ENCODE measurements at places on chromosomes 2 and 18.

- DNase-seq = peak; percentile 10
Observed at GRCh38 chr2:151766437-151767153, 32.3 kb upstream of the NEB start.

GRCh38 chr2:156841321-156841720, 405.1 kb downstream of the GPD2 start:
- DNase-seq = no peak

DNA sequence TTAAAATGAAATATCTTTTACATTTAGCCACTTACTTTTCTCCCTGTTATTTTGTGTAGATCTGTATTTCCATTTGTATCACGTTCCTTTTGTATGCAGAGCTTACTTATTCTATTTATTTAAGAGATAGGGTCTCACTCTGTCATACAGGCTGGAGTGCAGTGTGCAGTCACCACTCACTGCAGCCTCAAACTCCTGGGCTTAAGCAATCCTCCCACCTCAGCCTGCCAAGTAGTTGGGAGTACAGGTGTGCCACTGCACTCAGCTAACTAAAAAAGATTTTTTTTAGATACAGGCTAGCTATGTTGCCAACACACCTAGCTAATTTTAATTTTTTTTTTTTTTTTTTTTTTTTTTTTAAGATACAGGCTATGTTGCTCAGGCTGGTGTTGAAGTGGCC, 10.9 kb downstream of the PTPN18 start:
- no peak for DNase-seq

DNA sequence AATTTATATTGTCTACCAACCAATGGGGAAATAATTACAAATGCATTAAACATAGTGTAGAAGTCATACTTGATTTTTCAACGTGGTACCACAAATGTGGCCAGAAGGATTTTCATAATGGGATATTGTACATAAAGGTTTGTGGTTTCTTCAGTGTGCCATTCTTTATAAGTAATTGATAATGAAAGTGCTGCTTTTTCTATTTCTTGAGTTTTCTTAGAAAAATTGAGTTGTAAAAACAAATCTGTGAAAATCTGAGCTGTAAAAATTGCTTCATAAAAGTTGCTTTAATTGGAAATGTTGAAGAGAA, 103.6 kb downstream of the KYNU start:
- no peak for DNase-seq

- DNase-seq = no peak
Observed at GRCh38 chr18:27839141-27839540, 337.8 kb downstream of the CDH2 start.

DNA sequence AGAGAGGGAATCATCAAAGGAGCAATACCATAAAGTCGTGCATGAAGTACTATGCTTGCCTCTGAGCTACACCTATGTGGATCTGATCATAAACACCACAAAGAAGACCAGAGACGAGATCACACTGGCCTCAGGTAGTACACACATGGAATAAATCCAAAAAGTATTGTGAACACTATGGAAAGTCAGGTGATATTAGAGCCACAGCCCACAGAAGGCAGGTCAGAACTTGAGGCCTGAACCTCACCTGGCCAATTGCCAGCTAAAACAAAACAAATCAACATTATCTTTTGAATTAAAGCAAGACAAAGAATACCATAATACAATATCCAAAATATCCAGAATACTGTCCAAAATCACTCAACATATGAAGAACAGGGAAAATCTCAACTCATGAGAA, 371.1 kb downstream of the NCKAP5 start:
- DNase-seq = no peak

DNA sequence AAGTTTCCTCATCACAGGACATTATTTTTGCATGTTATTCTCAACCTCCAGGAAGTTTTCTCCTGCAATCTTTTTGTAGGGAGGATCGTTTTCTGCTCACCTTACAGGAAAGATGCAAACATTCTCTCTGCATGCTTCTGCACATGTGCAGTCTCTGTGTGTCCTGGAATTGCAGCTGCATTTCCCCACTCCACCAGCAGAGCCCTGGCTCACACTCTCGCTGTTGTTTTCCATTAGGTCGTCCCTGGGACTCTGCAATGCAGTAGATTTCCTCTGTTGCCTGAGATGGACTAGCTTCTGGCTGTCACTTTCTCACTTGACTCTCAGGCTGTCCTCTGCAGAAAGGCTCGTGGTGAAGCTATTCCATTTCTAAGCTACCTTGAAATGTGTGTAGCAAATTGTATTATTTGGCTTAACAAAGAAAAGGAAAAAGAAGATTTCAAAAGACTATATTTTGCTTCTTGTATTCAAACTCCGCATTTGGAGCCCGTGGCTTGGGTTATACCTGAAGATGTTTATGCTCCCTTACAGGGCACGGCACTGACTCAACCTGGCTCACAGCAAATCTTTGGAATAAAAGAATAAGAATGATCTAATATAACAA, 346.7 kb downstream of the RAD51AP2 start:
- no peak for DNase-seq

GRCh38 chr2:165469417-165469816, at the start of gene CSRNP3:
Gene CSRNP3 (plus strand): TSS chr2:165469698. CDS start chr2:165595066, 125,368 bp downstream.
- peak; percentile 83 for DNase-seq

DNA sequence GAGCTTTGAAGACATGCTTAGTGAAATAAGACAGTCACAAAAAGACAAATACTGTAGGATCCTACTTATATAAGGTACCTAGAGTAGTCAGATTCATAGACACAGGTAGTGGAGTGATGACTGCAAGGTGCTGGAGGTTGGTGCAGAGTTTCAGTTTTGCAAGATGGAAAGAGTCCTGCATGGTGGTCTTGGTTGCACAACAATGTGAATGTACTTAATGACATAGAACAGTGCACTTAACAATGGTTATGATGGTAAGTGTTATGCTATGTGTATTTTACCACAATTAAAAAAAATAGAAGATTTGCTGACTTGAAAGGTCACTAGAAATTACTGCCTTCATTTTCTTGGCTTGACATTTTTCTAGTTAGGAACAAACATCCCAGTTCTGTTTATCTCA, 9.5 kb downstream of the CERS6 start:
- no peak for DNase-seq

- DNase-seq = no peak
Observed at GRCh38 chr2:145546091-145546490, 1026.2 kb upstream of the ZEB2 start.

DNA sequence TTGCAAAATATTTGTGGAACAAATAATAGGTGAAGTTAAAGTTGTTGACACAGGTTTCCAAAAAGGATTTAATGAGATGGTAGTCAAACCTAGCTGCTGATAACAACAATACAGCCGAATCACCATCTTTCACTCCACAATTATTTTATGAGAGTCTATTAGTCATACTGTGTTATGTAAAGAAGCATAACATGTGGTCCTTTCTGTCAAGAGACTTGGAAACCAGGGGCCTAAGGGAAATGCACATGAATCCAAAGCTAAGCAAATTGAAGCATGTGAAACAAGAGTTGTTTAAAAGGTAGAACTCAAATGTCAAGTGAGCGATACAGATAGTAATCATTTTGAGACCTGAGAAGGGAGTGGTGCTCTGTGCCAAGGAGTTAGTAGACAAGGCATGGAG, 16.0 kb downstream of the CD28 start:
- DNase-seq = no peak

- no peak for DNase-seq
Observed at GRCh38 chr2:42170619-42171395, 1.7 kb downstream of the EML4 start.

- DNase-seq = no peak
Observed at GRCh38 chr2:233711312-233712008, 1.2 kb upstream of the UGT1A5 start.

DNA sequence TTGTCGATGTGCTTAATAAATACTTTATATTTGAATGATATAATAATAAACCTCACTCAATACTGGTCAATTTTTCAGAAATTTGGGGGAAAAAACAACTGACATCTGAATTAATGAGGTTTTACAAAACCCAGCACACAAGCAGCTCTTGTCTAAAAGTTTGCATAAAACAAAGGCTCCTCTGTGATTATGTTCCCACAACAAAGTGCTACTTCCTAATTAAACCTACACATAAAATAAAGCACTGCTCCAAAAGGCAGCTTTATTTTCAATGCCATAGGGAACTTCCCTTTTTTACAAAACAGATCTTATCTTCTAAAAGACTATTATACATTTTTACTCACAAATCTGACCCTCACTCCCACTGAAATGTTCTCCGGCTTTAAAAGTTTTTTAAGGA, 47.1 kb downstream of the LAMA1 start:
- DNase-seq = no peak

DNA sequence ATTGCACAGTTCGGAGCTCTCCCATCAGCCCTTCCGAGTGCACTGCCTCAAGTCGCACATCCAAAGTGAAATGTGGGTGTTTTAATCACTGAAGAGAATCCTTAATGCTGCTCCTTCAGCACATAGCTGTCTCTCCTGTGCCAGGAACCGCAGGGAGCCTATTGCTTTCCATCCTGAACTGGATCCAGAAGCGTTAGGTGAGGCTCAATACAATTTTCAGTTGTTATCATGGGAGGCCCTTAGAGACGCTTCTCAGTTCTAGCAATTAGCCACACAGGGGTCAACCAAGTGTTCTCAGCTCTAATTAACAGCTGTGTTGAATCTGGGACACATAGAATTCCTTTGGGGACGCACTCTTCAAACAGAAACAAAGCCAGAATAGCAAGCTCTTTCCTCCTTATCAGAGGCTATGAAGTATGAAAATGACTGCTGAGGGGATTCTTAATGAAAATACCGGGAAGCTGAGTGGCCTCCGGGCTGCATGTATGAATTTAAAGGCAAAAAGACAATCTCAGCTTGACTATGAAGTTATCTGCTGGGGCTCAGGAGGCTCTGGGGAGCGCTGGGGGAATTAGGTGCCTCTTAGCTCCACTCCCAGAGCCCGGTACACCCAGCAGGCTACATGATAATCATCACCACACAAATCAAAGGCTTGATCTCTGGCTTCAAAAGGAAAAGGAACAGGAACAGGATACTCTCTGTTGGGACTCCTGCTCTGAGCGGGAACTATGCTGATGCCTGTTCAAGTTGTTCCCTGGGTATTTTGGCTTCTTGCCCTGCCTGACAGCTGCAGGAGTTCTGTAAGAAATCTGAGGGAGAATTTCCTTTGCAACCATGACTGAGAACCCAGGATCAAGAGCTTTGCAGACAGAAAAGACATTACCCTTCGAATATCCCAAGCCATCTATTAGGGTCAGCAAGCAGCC, 55.4 kb upstream of the NCOA1 start:
- DNase-seq = peak; percentile 96

Data from spinal cord (tissue), 10 donors.